CD8-positive, alpha-beta memory T cell (primary cell): ENCODE measurements at places on chromosomes 7 and 10.

DNA sequence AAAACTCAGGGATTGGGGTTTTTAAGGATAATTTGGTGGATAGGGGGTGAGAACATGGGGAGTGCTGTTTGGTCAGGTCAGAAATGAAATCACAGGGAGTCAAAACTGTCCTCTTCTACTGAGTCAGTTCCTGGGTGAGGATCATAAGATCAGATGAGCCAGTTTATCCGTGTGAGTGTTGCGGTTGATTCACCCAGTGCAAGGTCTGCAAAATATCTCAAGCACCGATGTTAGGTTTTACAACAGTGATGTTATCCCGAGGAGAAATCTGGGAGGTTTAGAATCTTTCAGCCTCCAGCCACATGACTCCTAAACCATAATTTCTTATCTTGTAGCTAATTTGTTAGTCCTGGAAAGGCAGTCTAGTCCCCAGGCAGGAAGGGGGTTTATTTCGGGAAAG, 31.7 kb upstream of the AGR2 start:
- DNase-seq, result no peak

DNA sequence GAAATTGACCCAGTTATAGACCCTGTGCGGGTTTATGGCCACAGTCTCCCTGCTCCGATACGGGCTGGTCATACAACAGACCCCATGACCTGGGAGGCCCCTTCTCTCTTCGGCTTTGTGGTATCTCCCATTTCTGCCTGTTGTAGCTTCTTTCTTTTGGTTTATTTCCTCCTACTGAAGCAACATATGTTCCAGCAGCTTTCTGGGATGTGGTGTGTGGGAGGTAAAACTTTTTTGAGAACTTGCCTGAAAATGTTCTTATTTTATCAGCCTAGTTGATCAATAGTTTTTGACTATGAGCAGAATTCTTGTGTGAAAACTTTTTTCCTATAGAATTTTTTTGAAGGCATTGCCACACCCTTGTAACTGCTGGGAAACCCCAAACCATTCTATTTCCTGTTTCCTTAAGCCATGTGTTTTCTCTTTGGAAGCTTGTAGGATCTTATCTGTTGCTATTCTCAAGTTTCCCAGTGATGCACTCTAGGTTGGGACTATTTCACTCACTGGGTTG, 80.0 kb downstream of the DAGLB start:
- no peak for DNase-seq

GRCh38 chr7:1533255-1533546, 2.7 kb downstream of the MAFK start:
- no peak for DNase-seq

DNA sequence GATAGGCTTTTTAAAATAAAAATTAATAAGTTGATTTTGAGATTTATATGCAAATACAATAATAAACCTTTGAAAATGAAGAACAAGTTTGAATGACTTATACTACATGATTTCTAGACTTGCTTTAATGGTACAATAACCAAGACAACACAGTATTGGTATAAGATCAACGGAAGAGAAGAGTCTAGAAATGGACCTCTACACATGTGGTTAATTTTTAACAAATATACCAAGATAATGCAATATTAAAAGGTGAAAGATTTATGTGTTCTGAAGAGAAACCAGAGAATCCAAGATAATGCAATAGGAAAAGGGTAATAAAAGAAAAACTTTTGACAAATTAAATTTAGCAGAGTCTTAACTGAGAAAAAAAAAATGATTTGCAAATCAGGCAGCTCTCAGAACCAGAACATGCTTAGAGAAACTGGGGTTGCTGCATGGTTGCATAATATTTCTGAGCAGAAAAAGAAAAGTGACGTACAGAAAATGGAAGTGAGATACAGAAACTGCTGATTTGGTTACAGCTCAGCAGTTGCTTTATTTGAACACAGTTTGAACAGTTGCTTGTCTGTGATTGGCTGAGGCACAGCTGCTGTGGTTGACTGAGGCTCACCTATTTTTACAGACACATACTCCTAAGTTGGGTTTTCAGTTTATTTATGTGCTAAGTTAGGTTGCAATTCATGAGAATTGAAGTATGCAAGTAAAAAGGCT, 365.9 kb downstream of the CRPPA start:
- DNase-seq, result no peak

DNA sequence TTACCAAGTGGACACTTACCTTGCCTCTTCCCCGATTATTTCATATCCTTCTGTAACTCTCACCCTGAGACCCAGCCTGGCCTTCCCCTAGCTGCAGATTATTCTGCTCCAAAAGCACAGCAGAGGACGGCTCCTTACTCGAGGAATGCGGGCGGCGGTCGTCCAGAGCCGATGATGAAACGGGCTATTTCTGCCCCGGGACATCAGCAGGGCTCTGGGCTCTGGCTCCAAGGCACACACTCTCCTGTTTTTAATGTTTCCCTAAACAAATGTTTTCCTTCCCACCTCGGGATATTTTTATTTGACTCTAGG, 343 bp upstream of the C10orf71 start:
- DNase-seq, result no peak

GRCh38 chr7:273327-273726, 16.6 kb upstream of the FOXL3 start:
- DNase-seq, result no peak

DNA sequence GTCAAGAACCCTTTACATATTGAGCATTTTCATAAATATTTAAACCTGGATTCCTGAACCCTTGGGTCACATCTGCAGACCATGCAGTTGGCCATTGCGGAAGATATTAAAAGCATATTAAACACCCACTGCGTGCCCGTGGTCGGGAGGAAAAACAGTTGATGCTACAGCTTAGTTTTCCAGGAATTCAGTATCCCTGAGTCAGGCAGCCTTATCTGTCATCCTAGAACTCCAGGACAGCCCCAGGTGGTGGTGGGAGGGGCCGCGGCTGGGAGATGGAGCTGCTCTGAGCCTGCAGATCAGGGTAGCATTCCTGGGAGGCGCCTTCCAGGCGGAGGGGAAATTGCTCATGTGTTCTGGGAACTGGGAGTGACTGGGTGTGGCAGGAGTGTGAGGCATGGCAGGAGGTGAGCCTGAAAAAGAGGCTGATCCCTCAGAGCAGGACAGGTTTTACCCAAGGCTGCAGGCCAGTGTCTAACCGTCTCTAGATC, 222.9 kb upstream of the SH2B2 start:
- no peak for DNase-seq

- DNase-seq, result no peak
Measured at GRCh38 chr7:39535064-39535463, 31.1 kb upstream of the YAE1 start.

GRCh38 chr10:75099952-75100763, 11.3 kb upstream of the SAMD8 start:
- peak; percentile 83 for DNase-seq

- no peak for DNase-seq
Measured at GRCh38 chr10:43648095-43648397, 635 bp downstream of the ZNF32 start.

DNA sequence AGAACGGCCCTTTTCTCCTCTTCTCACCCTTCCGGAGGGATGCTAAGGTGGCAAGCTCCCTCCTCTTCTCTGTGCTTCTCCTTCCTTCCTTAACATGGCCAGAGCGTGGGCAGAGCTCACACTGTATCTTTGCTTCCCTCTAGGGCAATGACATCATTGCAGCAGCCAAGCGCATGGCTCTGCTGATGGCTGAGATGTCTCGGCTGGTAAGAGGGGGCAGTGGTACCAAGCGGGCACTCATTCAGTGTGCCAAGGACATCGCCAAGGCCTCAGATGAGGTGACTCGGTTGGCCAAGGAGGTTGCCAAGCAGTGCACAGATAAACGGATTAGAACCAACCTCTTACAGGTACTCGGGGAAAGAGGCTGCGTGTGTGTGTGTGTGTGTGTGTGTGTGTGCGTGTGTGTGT, 36.6 kb downstream of the AP3M1 start:
- DNase-seq, result no peak

DNA sequence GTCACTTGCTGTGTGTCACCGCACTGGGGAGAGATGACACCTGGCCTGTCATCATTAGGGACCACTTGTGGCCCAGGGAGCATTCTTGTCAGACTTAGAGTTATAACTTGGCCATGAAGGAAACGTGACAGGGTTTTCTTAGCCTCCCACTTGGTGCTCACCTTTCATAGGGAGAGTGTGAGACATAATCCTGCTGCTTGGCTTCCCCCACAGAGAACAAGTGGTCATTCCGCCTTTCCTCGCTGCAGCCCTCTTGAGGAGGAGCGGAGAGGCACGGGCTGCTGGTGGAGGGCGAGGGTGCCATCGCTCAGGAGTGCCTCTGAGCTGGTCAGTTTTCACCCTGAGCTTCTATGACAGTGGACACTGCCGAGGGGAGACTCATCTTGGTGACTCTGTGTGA, 125.0 kb upstream of the GJD4 start:
- DNase-seq, result no peak

GRCh38 chr10:62650411-62650810, 154.1 kb upstream of the ADO start:
- DNase-seq, result no peak

- no peak for DNase-seq
Measured at GRCh38 chr7:44645254-44645653, 38.8 kb downstream of the OGDH start.

DNA sequence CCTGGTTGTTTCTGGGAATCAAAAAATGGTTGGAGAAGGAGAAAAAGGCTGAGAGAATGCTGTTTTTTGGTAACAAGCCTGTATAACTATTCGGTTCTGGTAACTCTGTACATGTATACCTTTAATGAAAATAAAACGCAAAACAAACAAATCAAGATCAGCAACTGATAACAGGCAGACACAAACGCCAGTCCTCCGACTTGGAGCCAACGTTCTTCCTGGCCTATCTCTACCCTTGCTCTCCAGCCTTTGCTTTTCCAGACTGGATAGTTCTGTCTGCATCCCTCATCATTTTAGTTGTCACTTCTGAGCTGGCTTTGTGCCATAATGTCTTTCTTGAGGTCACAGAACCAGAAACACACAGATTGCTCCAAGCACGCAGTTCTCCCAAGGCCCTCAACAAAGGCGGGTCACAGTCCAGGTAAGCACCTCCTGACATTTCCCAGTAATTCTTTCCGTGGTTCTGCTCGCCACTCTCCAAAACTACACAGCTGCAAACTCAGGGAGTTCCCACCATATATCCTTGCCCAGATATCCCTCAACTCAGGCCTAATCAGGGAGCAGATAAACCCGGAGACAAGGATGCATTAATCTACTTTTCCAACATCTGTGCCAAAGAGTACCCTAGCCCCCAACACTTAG, 20.2 kb downstream of the HIP1 start:
- DNase-seq, result no peak

DNA sequence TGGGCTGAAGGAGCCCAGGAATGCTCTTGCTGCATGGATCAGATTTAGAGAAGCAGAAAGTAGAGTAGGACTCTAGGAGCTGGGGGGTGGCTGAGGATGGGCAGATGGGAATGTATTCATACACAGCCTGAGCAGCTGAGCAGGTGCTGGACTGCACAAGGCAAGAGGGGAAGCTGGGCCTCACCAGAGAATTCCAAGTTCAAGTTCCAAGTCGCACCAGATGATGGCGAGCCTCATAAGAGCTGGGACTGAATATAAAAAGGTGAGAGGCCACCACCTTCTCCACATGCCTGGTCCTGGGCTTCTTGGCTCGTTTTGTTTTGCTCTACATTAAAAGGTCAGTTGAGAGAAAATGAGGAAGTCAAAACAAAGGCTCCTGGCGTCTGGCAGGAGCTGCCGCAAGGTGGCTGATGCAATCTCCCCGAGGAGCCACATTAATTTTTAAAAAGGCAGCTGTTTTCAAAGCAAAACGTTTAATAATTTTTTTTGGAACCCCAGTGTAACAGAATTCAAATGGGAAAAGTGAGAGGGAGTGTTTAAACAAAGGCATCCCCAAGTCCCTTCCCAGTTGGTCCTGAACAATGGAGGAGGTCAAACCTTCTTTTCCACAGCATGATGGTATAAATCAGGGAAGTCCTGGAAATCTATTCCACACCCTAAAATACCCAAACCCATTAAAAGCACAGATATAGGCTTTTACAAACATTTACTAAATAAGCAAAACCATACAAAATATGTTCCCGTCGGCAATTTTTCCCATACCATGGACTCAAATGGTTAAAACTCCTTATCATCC, 9.5 kb downstream of the CYREN start:
- DNase-seq, result no peak

DNA sequence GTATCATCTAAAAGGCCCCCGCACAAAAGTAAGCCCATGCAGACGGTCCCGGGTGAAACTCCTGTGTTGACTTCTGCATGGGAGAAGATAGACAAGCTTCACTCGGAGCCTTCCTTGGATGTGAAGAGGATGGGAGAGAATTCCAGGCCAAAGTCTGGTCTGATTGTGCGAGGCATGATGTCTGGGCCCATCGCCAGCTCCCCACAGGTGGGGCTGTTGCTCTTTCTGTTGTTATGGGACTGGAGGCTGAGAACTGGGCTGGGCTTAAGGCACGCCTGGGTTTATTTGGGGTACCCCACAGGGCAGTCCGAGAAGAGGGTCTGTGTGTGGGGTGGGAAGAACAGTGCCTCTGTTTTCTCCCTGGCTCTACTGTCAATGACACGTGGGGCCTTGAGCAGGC, 14.6 kb downstream of the MINDY4 start:
- no peak for DNase-seq

DNA sequence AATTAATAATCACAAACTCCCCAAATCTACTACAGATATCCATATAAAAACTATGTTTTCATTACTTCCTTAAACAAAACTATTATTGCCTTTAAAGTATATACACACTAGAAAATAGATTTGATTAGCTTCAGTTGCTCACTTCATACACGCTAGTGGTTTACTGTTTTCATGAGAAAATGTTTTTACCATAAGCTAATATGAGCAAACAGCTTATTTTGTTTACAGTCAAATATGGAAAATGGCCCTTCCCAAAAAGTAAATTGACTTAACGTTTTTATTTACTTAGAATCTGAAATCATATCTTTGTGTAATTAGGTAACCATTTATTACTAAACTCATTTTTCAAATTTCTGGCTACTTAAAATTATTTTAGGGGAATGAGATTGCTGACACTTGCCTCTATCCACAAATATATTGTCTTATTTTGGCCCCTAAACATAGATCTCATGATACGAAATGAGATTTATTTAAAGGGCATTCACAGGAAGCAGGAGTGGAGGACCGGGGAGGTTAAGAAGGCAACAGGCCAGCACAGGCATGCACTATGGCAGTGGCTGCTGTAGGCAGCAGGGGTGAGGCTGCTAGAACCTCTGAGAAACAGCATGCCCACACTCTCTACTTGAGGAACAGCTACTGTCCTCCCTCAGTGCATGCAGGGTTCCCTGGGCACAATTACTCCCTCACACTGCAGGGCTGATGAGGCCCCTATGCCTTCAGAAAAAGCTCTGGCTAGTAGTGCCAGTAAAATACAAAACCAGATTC, 29.6 kb upstream of the SOSTDC1 start:
- no peak for DNase-seq

GRCh38 chr10:4767033-4767814, 58.8 kb upstream of the AKR1E2 start:
- no peak for DNase-seq

DNA sequence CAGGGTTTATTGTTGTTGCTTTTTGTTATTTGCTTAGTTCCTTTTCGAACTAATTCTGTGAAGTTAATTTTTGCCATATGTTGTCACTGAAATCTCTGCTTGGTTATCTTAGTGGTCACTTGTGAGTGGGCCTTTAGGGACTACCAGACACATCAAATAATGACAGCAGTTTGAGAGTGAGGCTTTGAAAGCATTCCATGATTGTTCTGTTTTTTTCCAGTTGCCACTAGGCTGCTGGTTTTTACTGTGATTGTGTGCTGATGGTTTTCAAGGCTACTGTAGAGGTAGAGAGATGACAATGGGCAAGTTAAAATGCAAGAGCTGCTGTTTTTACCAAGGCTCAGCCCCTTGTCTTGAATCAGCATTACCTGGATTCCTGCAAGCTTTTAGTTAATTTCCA, 20.0 kb downstream of the SEPTIN7 start:
- no peak for DNase-seq
